Muscle of arm (tissue), 14 donors: ENCODE measurements at places on chromosomes 1 and 21. TPM values are rescaled to one million over a fixed set of nuclear protein-coding genes. Genes with fewer than 3 reads are reported as not detected.

- DNase-seq: no peak
Measured at GRCh38 chr21:46597031-46597430, 7.9 kb downstream of the S100B start.

Gene NBPF10
- 1.6 TPM for polyA plus RNA-seq

- no peak for DNase-seq
Measured at GRCh38 chr1:2534687-2535441, 4.8 kb upstream of the HES5 start.

DNA sequence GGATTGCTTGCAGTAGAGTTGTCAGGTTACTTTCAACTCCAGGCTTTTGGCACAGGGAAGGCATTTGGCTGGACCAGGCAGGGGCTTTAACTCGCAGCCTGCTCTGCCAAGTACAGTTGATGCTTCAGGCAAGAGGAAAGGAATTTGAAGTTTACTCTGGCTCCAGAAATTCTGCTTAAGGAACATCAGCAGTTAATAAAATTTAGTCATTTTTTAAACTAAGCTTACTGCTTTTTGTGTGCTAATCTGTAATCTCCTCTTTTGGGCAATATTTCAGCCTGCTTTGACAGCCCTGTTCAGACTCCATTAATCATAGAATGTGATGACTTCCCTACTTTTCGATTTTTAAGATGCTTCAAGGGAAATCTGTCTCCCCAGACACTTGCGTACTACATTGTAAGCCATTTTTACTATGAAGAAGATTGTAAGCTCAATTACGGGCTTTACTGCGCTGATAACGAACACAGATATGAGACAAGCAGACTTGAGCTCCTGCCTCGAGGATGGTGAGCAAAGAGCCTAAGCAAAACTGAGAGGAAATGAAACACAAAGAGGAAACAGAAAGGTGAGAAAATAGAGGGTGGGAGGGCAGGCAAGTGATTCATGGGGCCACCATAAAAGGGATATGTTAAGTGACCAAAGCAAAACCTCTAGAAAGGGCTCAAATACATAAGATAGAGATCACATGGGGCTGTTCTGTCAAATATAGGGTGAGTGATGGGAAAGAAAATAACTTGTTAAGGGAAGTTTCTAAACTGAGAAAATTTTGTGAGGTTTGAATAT, 76.6 kb upstream of the VAV3 start:
- DNase-seq: no peak

DNA sequence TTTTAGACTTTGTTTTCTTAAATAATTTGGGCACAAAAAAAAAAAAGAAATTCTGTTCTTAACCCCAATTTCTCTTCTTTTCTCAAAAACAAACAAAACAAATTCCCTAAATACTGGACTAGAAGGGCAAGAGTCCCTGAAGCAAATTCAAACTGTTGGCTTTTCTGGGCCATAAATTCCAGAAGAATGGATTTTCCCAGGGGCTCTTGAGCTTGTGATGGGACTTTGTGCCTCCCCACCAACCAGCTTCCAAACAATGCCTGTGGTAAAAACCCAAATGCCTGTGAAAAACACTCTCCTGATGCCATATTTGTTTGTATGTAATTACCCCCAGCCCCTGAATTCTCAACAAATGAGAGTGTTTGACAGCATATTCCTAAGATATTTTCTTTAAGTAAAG, 55.4 kb downstream of the SGIP1 start:
- no peak for DNase-seq
